ENCODE measurements at places on chromosomes 5 and 9.

DNA sequence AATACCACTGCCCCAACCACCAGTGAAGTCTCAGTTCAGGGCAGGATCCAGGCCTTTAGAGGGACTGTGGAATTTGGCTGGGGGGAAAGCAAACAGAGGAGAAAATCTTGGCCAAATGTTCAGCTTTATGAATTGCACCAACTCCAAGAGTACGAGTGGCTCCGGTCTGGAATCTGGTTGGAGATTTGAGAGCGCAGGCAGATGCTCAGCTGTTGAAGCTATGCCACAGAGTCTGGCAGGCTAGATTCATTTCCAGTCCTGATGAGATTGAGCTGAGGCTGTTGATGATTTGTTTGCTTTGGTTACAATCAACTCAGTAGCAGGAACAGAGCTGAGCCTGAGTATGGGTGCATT, 9.1 kb upstream of the HSPB3 start:
- DNase-seq, result no peak

DNA sequence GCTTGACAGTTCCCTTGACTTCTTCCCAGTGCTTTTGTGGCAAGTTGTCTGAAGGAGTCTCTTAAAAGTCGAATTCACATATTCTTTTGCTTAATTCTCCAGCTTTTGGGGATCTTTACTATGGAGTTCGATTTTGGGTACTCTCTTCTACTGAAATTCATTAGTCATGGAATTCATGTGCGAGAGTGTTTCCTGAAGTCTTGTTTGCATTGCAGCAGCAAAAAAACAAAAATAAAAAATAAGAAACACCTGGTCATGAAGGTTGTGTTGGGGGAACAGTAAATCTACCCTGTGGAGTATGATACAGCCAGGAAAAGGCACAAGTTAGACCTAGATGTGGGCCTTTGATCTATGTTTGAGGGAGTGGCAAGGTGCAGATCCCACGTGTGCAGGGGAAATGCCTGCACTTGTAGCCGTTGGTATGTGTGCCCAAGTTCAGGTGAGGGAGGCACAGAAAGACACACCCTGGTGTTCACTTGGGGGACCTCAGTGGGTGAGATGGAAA, 55.2 kb downstream of the CFAP77 start:
- no peak for DNase-seq

- no peak for DNase-seq
Observed at GRCh38 chr9:134103391-134103998, 32.4 kb upstream of the WDR5 start.

DNA sequence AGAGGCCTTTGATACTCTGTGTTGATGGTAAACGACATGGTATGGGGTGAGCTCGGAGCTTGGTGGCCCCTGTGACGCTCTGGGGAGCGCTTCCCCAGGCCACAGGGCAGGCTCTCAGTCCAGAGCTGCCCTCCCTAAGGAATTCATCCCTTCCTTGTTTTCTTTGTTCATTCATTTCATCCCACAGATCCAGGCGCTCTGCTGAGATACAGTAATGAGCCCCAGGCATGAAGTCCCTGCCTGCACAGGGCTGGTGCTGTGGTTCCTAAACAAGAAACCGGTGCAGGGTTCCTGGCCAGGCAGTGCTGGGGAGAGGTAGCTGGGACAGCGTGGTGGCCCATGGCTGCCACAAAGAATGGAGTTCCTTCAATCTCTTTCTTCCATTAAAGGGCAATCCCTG, 14.4 kb downstream of the NEK6 start:
- DNase-seq, result no peak

GRCh38 chr9:107389617-107390071, 99.9 kb downstream of the KLF4 start:
- DNase-seq, result peak; percentile 75
